Midbrain (tissue), 1 donor: ENCODE measurements at places on chromosomes 16 and 17.

- no peak for DNase-seq
Measured at GRCh38 chr17:16889088-16889465, 82.8 kb downstream of the TNFRSF13B start.

DNA sequence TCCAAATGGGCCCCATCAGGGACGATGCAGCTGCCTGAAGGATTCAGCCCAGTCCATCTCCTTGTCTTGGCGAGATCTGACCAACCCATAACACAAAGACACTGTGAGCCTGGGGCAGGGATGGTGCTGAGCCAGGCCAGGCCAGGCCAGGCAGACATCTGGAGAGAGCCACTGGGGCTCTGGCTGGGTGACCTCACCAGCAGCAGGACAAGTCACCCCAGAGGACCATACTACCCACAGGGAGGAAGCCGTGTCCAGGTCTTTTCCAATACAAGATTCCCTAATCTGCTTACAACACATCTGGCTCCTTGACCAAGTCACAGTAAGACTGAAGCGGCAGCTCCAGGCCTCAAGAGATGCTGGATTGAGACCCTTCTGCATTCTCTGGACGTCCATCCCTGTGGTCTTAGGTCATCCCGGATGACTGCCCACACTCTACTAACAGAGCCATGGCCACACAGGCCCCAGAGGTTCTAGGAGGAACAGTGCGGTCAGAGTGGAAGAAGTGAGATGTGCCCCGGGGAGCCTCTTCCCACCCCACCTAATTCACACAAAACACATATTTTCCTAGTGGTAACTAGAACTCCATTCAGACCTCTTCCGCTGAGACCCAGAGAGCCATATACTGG, 81.8 kb upstream of the RCVRN start:
- DNase-seq = peak; percentile 22

DNA sequence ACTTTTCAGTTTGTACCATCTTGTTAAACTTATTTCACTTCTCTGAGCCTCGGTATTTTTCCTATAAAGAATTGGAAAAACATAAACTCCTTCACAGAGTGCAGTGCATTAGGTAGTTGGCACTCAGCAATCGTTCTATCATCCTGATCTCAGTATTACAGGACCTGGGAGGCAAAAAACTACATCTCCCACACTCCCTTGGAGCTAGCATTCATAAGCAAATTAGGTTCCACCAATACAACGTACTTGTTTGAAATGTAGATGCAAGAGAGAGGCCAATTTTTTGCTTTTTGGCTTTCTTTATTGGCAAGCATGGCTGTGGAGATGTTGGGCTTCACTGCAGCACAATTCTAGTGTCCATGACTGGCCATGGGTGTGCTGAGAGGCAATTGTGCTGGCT, 285.2 kb downstream of the CA10 start:
- no peak for DNase-seq

GRCh38 chr17:19247473-19247872, 10.3 kb downstream of the EPN2 start:
- DNase-seq = no peak

DNA sequence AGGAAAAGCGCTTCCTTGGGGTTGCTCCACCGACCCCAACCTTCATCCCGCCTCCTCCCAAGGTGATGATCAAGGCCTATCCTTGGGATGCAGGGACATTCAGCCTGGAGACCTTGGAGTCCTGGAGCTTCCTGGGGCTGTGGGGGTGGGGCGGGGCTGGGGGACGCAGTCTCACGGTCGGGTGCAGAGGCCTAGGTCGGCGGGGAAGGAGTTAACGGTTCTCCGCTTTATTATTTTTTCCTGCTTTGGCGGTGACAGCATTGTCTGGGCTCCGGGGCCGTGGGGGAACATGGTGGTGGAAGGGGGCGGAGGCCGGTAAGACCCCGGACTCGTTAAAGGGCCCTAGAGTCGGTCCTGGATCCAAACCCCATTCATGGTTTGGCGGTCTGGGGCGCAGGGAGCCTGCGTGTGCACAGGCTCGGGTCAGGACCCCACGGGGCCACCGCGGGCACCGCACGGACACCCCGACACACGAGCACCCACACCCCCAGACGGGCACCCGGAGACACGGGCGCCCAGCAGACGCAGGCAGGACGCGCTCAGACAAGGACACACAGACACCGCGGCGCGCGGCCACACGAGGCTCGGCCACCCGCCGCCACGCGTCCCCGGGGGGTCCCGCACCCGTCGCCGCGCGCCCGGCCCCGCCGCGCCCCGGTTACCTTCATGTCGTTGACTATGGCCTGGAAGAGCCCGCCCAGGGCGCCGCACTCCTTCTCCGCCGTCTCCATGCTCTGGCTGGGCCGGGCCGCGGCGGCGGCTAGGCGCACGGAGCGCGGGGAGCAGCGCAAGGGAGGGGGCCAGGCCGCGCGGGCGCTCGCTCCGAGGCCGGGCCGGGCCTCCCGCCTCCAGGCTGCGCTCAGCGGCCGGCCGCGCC, 554 bp downstream of the MTSS2 start:
- no peak for DNase-seq

GRCh38 chr16:54554581-54554980, 268.0 kb upstream of the IRX3 start:
- DNase-seq = no peak

- DNase-seq = no peak
Measured at GRCh38 chr16:54055191-54055590, 231.4 kb downstream of the IRX3 start.

GRCh38 chr16:85931596-85932402, 32.8 kb downstream of the IRF8 start:
- DNase-seq = no peak

DNA sequence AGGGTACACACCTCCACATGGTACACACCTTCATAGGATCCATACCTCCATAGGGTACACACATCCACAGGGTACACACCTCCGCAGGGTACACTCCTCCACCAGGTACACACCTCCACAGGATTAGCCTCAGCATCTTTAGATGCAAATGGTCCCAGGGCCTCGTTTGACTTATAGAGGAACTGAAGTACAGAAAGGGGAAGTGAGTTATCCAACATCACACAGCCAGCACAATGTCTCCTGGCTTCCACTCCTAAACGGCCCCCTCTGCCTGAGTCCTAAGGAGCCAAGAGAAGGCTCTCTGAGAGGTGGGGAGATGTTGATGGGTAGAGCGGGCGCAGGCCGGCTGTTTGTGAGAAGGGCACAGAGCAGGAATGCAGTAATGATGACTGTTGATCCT, 12.0 kb downstream of the FOXN1 start:
- no peak for DNase-seq

- no peak for DNase-seq
Measured at GRCh38 chr16:69440250-69440649, 15.8 kb downstream of the CYB5B start.

DNA sequence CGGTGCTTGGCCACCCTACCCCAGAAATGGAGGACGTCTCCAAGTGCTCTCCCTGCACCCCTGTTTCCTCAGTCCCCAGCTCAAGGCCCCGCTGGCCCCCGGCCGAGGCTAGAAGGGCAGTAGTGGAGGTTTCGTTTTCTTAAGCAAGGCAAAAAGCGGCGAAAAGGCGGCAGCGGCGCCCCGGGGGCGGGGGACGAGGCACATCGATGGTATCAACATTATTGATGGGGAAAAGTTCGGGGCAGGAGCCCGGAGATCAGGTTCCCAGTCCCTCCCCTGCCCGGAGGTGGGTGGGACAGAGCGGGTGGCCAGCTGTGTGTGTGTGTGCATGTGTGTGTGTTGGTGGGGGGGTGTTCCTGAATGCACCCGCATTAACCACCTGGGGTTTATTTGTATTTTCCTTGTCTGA, 4.1 kb upstream of the SALL1 start:
- DNase-seq = no peak

DNA sequence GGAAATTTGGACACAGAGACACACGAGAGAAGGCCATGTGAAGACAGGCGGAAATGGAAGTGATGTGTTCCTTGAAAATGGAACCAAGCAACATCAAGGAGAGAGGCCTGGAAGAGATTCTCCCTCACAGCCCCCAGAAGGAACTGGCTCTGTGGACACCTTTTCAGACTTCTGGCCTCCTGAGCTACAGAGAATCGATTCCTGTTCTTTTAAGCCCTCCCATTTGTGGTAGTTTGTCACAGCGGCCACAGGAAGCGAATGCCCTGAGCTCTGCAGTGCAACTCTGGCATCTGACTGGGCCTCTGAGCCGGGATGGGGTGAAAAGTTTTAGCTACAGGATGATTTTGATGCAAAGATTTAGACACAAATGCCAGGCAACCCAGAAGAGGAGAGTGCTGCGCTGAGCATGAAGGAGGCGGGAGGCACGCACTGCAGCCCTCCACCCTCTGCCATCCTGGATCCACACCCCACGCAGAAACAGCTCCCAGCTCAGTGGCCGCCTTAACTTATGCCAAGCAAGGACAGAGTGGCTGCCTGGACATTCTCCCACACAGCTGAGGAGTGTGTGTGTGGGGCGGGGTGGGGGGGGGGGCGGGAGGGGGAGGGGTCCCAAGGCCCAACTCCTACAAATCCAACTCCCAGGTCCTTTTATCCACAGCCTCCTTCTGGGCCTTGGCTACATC, 2.2 kb downstream of the TIMP2 start:
- DNase-seq = no peak

- DNase-seq = no peak
Measured at GRCh38 chr16:85480727-85481101, 132.4 kb upstream of the GSE1 start.

GRCh38 chr16:68345958-68346635, 35.3 kb downstream of the PRMT7 start:
- no peak for DNase-seq

DNA sequence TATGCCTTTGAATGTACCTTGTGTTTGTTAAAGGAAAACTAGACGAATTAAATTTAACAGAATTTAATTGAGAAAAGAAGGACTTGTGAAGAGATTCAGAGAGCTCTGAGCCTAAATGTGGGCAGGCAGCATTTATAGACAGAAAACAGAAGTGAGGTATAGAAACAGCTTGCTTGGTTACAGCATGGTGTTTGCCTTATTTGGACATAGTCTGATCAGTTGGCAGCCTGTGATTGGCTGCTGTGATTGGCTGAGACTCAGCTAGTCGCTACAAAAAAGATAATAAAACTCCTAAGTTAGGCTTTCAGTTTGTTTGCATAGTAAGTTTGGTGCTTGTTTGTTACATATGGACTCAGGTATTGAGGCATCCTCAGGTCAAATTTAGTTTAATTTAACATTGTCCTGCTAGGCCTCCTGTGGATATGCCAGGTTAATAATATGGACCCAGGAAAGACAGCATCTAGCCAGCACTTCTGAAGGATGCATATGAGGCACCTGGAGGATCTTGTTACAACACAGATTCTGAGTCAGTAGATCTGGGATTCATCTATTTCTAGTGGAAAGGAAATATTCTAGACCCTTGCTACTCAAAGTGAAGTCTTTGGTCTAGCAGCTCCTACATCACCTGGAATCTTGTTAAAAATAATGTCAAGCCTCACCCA, 43.4 kb downstream of the SLFN5 start:
- DNase-seq = no peak

DNA sequence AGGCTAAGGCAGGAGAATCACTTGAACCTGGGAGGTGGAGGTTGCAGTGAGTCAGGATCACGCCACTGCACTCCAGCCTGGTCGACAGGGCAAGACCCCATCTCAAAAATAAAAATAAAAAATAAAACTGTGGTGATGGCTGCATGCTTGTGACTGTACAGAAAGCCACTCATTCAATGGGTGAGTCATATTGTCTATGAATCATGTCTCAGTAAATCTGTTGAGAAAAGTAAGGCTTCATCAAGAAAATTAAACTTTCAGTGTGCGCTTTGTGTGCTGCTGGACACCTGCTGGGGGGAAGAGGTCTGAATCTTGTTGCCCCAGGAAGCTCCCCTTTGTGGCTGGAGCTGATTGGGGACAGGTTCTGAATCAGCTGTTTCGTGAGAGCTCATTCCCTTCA, 11.3 kb downstream of the NUBP1 start:
- no peak for DNase-seq

- no peak for DNase-seq
Measured at GRCh38 chr17:72926171-72926570, 166.3 kb downstream of the SLC39A11 start.

DNA sequence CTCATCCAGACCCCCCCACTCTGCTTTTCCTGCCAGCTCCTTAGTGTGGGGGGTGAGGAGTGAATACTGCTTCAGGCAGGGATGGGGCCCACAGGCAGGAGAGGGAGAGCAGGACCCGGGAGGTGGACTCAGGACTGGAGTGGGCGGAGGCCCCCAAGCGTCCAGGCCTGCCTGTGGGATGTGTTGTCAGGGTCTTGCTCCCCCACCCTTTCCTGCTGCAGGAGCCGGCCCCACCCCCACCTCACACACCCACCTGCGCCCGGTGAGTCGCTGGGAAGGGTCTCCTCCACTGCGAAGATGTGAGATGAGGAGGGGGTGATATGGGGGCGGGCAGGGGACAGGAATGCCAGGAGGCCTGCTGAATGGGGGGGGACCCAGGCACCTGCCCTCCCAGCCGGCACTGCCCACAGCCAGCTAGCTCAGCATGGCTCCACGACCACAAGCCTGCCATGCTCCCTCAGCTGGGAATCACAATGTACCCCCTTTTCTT, 1.1 kb downstream of the FAM171A2 start:
- DNase-seq = no peak

GRCh38 chr16:53546988-53547391, 44.0 kb upstream of the AKTIP start:
- no peak for DNase-seq

GRCh38 chr16:8929086-8929748, 34.5 kb downstream of the USP7 start:
- DNase-seq = no peak

DNA sequence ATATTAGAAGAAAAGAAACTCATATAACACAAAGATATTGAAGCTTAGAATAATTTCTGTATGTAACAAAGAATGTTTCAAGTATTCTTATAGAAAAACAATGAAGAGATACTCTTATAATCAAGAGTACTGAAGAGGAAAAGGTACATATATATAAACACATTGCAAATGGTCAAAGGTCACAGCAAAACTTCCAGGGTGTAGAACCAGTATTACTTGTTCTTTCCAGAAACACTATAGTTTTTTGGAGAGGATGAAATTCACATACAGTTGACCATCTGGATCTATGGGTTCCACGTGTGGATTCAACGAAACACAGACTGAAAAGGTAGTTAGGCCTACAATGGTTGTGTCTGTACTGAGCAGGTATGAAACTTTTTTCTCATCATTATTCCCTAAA, 22.6 kb downstream of the PRPSAP1 start:
- no peak for DNase-seq

- peak; percentile 71 for DNase-seq
Measured at GRCh38 chr16:56603589-56603988, 4.8 kb upstream of the MT2A start.

- no peak for DNase-seq
Measured at GRCh38 chr16:50765260-50765659, 23.4 kb downstream of the CYLD start.

GRCh38 chr16:4864728-4865127, 17.4 kb downstream of the UBN1 start:
- no peak for DNase-seq
